GM13977 (cell line): ENCODE measurements at places on chromosomes 16 and 17.

GRCh38 chr17:39177256-39177655 lies 11.3 kb upstream of the ARL5C start:
- no peak for DNase-seq

GRCh38 chr16:81547194-81547938 lies 102.8 kb downstream of the CMIP start:
- no peak for DNase-seq

DNA sequence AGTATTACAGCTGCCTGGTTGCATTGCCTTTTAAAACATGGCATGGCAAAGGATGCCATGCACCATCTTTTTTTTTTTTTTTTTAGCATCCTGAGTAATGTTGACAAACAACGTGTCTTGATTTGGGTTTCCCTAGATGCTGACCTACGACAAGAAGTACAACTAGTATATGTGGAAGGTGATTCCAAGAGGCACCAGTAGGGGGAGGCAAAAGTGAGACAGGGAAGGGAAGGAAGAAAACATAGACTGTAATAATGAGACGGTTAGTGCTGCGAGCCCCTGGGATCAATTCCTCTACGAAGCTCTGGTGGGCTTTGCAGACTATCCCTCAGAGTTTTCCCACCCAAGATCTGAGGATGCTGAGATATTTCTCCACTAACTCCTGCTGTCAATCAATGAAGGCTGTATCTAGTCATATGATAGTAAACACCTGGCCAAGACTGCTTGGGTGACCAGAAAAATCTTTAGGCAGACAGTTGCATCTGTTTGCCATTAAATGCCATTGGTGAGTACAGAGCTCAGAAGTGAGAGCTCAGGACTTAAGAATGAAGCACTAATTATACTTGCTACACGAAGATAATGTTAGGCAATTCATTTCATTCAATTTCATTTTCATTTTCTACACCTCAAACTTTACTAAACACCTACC lies 458.6 kb upstream of the GOT2 start:
- DNase-seq = peak; percentile 20

GRCh38 chr16:11801481-11802021 lies 4.5 kb upstream of the ZC3H7A start:
- no peak for DNase-seq

DNA sequence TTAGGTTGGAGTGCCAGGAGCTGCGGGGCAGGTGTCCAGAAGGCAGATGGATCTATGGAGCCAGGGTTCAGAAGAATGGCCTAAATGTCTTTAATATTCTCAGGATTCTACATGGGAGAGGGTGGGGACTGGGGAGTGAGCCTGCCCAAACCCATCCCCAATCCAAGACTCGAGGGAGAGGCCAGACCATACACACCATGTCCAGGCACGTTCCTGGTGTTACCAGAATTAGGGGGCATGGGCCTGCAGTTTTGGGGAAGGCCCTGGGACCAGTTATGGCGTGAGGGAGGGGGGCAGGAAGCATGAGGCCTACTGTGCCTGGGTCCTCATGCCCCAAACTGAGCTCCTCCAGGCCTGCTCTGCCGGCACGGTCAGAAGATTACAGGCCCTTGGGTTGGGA lies 1.9 kb downstream of the TAX1BP3 start:
- DNase-seq = no peak

- peak; percentile 72 for DNase-seq
Measured at GRCh38 chr17:10646392-10646990, 10.6 kb downstream of the MYH3 start.

DNA sequence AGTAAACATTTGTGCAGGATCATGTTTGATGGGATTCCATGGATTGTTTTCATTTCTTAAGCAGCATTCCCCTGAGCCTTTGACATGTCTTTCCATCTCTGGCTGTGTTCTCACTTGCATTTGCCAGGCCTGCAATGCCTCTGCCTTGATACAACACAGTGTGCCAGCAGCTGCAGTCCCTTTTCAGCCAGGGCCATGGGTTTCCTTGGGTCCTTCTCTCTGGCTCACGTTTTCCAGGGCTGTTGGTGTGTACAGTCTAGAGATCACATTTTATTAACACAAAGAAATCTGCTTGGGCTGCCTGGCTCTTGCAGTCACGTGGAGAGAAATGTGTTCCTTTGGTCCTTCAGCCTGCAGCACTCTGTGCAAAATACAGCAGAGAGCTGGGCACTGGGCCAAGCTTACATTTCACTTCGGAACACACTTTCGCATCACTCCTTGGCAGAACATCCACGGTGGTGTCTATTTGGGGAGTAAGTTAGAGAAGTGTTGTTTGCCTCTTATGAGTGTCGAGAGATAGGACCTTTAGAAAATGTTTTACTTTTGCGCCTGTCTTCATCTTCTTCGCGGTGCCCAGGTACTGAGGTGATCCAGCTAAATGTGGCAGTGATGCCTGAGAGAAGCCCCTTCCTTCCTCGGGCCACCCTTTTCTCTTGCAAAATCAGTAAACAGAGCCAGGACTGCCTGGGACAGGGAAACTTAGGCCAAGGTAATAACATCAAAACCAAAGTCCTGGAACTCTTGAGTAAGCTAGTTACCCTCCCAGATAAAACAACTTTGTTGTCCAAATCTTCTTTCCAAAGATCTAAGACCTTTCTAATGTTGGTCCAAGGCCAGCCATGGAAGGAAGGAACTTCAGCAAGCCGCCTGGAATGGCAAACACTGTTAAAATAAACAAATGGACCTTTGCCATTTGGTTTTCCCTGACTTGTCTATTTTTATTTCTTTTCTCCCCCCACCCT lies 20.9 kb downstream of the HLF start:
- no peak for DNase-seq

DNA sequence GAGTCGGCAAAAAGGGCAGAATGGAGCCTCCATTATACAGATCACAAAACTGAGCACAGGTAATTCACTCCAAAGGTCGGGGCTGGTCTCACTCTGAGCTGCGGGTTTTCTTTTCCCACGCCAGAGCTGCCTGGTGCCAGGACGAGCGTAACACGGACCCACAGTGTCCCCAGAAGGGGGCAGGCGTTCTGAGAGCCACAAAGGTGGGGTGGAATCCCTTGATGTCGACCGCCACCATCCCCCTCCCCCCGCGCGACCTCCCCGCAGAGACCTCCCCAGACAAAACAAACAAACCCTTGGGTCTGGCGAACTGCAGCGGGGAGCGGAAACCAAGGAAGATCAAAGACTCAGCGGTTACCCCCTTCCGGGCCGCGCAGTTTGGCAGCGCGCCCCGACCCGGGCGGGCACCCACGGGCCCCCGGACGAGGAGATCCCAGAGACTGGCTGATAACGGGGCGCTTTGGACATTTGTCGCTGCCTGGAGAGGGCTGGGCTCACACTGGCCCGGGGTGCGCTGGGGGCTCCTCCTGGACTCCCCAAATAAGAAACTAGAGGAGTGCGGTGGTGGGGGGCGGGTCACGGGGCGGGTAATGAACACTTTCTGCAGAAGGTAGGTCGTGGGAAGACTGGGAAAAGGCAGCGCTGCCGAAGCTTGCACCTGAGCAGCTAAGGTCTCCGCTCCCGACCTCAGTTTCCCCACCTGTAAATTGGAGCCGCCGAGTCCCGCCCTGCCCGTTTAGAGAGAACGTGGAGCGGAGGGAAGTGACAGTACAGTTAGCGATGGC lies 664 bp upstream of the NKD1 start:
- DNase-seq = peak; percentile 74

GRCh38 chr17:17872547-17873345 lies 36.0 kb upstream of the SREBF1 start:
- DNase-seq = no peak

- DNase-seq = no peak
Measured at GRCh38 chr17:72529386-72529785, 408.6 kb downstream of the SOX9 start.

DNA sequence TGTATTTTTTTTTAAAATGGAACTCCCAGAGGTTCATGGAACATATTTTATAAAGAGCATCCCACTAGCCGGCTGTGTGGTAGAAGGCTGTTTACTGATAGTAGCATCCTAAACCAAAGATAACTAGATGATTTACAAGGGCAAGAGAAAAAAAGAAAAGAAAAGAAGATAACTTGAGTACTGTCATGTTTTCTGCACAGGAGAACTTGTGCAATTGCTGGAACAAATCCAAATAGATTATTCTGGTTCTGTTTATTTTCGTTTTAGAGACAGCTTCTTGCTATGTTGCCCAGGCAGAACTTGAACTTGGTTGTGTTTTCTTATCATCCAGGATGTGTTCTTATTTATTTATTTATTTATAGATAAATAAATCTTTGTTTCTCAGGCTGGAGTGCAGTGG lies 20.9 kb upstream of the PPM1D start:
- no peak for DNase-seq

DNA sequence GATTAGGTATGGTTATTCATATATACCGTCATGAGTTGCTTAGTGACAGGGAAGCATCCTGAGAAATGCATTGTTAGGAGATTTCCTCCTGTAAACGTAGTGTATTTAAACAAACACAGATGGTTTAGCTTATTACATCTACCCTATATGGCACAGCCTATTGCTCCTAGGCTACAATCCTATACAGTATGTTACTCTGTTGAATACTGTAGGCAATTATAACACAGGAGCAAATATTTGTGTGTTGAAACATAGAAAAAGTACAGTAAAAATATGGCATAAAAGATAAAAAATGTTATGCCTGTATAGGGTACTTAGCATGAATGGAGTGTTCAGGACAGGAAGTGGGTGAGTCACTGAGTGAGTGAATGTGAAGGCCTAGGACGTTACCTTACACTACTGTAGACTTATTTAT lies 157.7 kb downstream of the CDH11 start:
- DNase-seq = no peak

- DNase-seq = peak; percentile 20
Measured at GRCh38 chr16:50304467-50305440, 38.4 kb downstream of the ADCY7 start.

DNA sequence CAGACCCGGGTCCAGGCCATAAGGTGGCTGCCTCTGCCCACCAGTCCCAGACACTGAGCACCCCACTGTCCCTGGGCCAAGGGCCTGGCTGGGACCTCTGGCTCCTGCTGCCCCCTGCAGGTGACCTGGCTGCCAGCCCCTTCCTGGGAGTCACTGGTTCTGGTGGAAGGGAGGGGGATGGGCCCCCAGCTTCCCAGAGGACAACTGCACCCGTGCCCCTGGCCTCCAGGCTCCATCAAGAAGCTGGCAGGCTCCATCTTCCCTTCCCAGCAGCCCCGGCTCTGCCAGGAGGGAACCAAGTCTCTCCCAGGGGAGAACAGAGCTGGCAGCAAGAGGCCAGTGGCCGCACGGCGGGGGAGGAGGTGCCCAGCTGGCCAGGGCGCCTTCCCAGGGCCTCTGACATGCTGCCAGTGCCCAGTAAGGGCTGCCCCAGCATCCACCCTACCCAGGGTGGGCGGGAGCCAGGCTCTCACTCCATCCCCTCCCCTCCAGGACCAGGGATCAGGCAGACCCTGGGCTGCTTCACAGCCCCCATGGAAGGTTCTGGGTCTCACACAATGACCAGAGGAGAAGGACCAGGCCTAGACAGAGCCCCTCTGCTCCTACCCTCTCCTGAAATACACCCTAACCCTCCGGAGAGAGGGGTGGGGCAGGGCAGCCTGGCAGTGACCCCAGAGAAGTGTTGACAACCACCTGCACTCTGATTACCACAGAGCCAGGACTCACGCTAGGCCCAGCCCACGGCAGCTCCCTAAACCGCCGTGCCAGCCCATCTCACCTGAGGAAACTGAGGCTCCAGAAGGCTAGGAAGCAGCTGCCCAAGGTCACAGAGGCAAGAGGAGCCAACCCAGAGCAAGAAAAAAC lies 3.6 kb downstream of the CLUH start:
- no peak for DNase-seq

DNA sequence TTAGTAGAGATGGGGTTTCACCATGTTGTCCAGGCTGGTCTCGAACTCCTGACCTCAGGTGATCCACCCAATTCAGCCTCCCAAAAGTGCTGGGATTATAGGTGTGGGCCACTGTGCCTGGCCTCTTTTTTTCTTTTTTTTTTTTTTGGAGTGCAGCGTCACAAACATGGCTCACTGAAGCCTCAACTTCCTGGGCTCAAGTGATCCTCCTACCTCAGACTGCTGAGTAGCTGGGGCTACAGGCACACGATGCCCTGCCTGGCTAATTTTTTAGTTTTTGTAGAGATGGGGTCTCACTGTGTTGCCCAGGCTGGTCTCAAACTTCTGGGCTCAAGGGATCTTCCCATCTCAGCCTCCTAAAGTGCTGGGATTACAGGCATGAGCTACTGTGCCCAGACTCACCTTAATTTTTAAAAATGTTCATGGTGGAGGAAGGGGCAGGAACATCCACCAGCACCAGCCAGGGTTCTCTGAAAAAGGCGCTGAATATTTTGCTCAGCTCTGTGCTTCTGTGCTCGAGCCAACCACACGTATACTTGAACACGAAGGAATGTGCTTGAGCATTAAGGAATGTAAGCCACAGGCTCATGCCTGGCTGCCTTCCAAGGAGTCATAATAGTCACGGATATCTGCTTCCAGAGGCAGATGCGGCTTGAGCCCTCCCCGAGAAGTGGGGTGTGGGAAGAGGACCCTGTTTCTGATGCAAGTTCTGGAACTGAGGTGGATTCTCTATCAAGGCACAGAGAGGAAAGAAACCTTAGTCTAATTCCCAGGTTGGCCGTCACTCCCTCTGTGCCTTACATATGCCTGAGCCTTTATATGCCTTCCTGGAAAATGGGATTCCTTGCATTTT lies 65.5 kb upstream of the CREBBP start:
- no peak for DNase-seq

- no peak for DNase-seq
Measured at GRCh38 chr16:87817910-87818309, 51.4 kb downstream of the SLC7A5 start.

DNA sequence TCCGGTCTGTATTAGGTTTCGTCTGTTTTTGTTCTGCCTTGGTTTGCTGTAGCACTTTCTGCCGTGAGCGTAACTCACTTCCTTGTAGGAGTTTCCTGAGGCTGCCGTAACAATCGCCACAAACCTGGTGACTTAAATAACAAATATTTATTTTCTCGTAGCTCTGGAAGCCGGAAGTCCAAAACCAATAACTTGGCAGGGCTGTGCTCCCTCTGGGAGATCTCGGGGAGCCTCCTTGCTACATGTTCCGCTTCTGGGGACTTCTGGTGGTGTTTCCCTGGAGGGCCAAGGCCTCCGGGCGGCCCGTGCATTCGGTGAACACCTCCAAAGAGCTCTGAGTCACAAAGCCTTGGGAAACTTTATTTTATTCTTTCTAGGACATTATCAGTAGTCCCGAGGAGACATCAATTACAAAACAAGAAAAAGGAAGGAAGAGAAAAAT lies 6.8 kb upstream of the WDR45B start:
- DNase-seq = no peak

- peak; percentile 7 for DNase-seq
Measured at GRCh38 chr16:76176153-76176552, 101.0 kb upstream of the CNTNAP4 start.

- no peak for DNase-seq
Measured at GRCh38 chr16:48546774-48547173, 63.2 kb downstream of the N4BP1 start.

- peak; percentile 42 for DNase-seq
Measured at GRCh38 chr17:71472809-71473789, 647.7 kb upstream of the SOX9 start.

DNA sequence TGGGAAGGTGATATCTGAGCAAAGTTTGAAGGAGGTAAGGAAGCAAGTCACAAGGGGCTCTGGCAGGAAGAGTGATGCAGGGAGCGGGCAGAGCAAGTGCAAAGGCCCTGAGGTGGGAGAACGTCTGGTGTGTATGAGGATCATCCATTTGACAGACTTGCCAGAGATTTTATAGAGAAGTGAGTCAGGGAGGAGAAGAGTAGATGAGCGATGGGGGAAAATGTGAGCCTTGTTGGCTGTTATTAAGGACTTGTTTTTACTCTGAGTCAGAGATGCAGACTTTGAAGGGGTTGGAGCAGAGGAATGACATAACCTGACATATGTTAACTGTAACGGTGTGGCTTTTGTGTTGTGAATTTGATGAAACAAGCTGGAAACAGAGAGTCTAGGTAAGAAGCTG lies 3.5 kb upstream of the CLEC10A start:
- no peak for DNase-seq

GRCh38 chr17:50459756-50460155 lies 8.9 kb downstream of the CHAD start:
- DNase-seq = no peak
